ENCODE measurements at places on chromosomes 2 and 18. TPM values are rescaled to one million over a fixed set of nuclear protein-coding genes. Genes with fewer than 3 reads are reported as not detected.

DNA sequence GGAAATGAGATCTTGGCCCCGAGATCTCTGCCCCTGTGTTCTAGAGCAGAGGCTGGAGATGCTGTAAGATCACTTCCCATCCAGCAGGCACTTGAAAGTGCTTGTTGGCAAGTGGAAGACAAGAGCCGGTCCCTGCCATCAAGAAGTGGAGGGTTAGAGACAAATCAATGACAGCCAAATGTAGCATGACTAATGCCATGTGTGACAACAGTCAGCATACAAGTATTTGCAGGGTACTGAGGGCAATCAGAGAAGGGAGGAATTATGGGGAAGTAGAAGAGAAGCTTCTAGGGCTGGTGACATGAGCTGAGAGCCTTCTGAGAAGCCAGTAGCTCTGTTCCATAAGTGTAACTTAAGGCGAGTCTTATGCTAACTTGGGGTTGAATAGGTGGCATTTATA, 58.6 kb downstream of the TMEM17 start:
- DNase-seq: no peak
- no peak overlapping the region for H3K27ac ChIP-seq
- H3K4me3 ChIP-seq: no peak overlapping the region
- H3K4me1 ChIP-seq: no peaks in the 10 kb centered on the region
- no peaks in the 10 kb centered on the region for H3K27me3 ChIP-seq

GRCh38 chr2:211934811-211935210, 603.8 kb downstream of the ERBB4 start:
- no peaks in the 10 kb centered on the region for H3K36me3 ChIP-seq
- H3K27me3 ChIP-seq: no peaks in the 10 kb centered on the region
- no peak overlapping the region for H3K27ac ChIP-seq
- no peak overlapping the region for H3K4me3 ChIP-seq

DNA sequence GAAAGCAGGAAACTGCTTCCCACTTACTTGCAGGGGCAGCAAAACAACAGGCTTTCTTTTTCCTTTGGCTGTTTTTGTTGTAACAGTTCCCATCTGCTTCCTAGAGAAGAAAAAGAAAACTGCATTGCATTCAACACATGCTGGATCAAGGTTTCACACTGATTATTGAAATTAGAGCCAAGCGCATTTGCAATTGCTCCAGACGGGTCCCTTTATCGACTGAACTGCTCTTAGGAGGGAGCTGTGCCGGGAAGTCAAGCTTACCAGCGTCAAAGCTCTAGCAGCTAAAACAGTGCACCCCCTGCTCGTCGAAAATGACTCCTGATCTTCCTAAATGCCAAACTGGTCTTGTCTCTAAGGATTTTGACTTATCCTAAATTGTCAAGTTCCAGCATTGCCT, 164.0 kb upstream of the SESTD1 start:
- no peaks in the 10 kb centered on the region for H3K4me1 ChIP-seq
- H3K36me3 ChIP-seq: no peaks in the 10 kb centered on the region
- H3K4me3 ChIP-seq: no peak overlapping the region
- no peak for DNase-seq

DNA sequence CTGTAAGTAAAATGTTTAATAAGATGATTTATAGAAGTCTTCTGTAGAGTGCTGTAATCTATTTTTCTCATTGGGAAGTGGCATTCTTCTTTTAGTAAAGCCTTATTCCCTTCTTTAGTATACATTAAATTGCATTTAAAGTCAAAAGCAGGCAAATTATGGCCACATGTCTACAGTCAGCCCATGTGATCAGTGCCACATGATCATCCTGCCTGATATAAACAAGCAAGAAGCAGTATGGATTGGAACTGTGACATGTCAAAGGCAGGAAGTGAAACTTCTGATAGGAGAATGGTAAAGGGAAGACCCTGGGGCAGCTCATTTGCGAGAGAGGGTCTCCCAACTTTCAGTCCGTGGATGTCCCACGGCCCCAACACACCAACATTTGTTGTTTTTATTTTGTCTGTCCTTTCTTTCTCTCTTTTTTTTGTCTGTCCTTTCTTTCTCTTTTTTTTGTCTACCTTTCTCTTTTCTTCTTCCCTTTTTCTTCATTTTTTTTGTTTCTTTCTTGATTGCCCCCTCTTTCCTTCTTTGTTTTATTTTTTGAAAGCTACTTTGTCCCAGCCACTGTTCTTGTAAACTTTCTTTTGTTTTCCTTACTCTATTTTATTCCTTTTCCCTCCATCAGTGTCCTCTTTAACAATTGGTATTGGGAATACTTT, 154.9 kb downstream of the DTNA start:
- H3K4me1 ChIP-seq: no peaks in the 10 kb centered on the region
- DNase-seq: no peak
- no peak overlapping the region for H3K4me3 ChIP-seq
- H3K27me3 ChIP-seq: no peaks in the 10 kb centered on the region

GRCh38 chr2:216116418-216116817, 7.3 kb downstream of the XRCC5 start:
- H3K27me3 ChIP-seq: no peaks in the 10 kb centered on the region
- no peak for DNase-seq
- H3K4me1 ChIP-seq: peaks cover 15% of the 10 kb centered on the region
- no peaks in the 10 kb centered on the region for H3K36me3 ChIP-seq

DNA sequence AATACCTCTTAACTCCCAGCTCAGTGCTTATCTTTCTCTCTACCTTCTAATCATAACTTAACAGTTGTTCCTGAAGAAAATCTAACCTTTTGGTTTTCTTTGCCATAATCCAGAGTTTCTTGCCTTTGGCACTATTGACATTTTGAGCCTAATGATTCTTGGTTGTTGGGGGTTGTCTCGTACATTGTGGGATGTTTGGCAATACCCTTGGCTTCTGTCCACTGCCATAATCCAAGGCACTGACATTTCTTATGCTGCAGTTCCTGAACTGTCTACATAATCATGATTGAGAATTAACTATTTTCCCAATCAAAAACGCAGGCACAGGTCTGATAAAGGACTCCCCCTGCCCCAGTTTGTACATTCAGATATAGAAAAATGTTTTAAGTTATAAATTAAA, 203.2 kb upstream of the MEX3C start:
- no peaks in the 10 kb centered on the region for H3K36me3 ChIP-seq
- no peak overlapping the region for H3K27ac ChIP-seq
- H3K27me3 ChIP-seq: no peaks in the 10 kb centered on the region
- H3K4me1 ChIP-seq: no peaks in the 10 kb centered on the region

GRCh38 chr18:25145731-25146511, 206.0 kb downstream of the ZNF521 start:
- H3K36me3 ChIP-seq: no peaks in the 10 kb centered on the region
- no peak overlapping the region for H3K4me3 ChIP-seq
- H3K27me3 ChIP-seq: no peaks in the 10 kb centered on the region
- H3K4me1 ChIP-seq: no peaks in the 10 kb centered on the region

Gene MYOM1
- 9.1 TPM for total RNA-seq

Gene OSR1
- 8.9 TPM for total RNA-seq

Gene SPP2
- total RNA-seq: not detected

Gene FBLN7
- total RNA-seq: 3.3 TPM

Gene INPP5D
- 11.2 TPM for total RNA-seq
